MCF 10A (cell line): ENCODE measurements at places on chromosomes 11 and 22. TPM values are rescaled to one million over a fixed set of nuclear protein-coding genes. Genes with fewer than 3 reads are reported as not detected.

GRCh38 chr11:77471558-77472193 is 2.2 kb downstream of the PAK1 start:
- H3K27ac ChIP-seq = no peak overlapping the region
- H3K4me1 ChIP-seq = peaks cover 6% of the 10 kb centered on the region
- H3K36me3 ChIP-seq = no peaks in the 10 kb centered on the region

- peak; percentile 63 for DNase-seq
- H3K36me3 ChIP-seq = peaks cover 56% of the 10 kb centered on the region
- H3K4me1 ChIP-seq = peaks cover 13% of the 10 kb centered on the region
- H3K27me3 ChIP-seq = no peaks in the 10 kb centered on the region
These were observed 110.0 kb downstream of the LDLRAD3 start for GRCh38 chr11:36053862-36054261.

DNA sequence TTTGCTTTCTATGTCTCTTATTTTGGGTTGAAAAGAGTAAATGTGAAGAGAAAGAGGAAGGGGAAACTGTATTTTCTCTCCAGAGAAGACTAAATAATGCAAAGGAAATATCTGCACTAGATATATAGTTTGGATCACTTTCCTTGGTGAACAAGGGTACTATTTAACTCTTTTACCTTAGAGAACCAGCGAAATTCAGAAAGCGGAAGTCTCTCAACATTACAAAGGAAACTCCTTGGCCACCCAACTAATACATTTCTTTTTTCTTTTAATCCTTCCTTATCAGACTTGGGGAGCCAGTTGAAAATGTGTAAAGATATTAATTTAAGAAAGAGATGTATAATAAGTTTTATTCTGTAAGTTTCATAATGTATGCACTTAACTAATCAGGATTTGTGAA is 64.2 kb downstream of the SESN3 start:
- no peaks in the 10 kb centered on the region for H3K4me1 ChIP-seq
- H3K27ac ChIP-seq = no peak overlapping the region
- H3K36me3 ChIP-seq = no peaks in the 10 kb centered on the region
- H3K27me3 ChIP-seq = no peaks in the 10 kb centered on the region
- no peak for DNase-seq

DNA sequence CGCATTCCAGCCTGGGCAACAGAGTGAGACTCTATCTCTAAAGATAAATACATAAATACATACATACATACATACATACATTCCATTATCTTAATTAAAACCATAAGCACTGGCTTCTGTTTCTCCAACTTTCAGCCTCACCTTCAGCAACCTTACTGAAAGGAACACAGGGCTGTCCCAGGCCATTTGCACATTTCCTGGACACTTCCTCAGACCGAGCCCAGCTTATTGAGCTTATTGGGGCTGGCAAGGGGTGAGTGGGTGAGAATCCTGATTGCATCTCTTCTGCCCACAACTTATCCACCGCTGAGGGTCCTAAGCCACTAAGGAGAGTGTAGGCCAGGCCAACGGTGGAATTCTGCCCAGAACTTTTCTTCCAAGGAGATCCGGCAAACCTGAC is 16.5 kb upstream of the LRP5 start:
- no peaks in the 10 kb centered on the region for H3K36me3 ChIP-seq
- no peaks in the 10 kb centered on the region for H3K27me3 ChIP-seq
- no peak overlapping the region for H3K27ac ChIP-seq
- H3K4me1 ChIP-seq = peaks cover 5% of the 10 kb centered on the region
- H3K4me3 ChIP-seq = no peak overlapping the region
- no peak for DNase-seq

DNA sequence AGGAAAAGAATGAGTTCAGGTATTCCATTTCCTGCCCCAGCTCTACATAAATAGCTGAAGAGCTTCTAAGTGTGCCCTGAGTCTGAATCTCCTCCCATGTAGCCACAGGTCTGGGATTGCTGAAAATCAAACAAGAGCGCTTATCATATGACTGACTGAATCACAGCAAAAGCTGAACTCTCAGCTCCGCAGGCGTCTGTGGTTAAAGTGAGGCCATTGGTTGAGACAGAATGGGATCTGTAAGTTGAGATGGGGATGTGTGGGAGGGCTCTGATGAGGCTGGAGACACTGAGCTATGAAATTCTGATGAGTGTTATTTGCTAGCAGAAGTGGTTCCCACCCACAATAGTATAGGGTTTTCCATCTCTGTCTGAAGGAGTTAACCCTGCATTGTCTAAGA is 637.0 kb downstream of the OPCML start:
- H3K27me3 ChIP-seq = no peaks in the 10 kb centered on the region
- no peak overlapping the region for H3K4me3 ChIP-seq
- DNase-seq = peak; percentile 4
- H3K4me1 ChIP-seq = no peaks in the 10 kb centered on the region

DNA sequence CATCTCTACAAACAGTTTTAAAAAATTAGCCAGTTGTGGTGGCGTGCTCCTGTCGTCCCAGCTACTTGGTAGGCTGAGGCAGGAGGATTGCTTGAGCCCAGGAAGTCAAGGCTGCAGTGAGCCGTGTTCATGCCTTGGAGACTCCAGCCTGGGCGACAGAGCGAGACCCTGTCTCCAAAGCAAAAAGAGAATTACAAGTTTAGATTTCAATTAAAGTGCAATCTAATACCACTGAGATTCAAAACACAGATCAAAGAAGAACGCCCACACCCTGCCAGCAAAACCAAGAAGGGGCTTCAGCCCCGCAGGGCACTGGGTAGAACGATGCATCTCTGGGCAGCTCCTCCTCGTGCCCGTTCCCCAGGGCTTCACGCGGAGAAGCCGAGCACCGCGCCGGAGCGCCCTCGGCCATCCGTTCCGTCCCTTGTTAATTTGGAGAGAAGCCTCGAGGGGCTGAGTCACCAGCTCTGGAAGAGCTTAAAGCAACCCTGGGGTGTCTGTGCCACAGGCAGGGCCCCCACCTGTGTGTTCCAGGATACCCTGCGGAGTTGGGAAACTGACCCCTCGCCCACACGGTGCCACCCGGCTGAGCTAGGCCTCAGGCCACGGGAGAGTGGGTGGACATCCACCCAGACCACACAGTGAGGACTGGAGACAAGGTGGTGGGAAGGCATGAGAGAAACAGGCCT is 47.0 kb downstream of the AP2A2 start:
- no peaks in the 10 kb centered on the region for H3K4me1 ChIP-seq
- peaks cover 77% of the 10 kb centered on the region for H3K36me3 ChIP-seq
- H3K4me3 ChIP-seq = no peak overlapping the region
- no peak for DNase-seq

- H3K36me3 ChIP-seq = no peaks in the 10 kb centered on the region
- peak overlapping the region; percentile 12 for H3K4me3 ChIP-seq
- H3K27me3 ChIP-seq = no peaks in the 10 kb centered on the region
- H3K4me1 ChIP-seq = no peaks in the 10 kb centered on the region
- H3K27ac ChIP-seq = no peak overlapping the region
These were observed 25.3 kb downstream of the DUSP8 start for GRCh38 chr11:1546536-1547466.

- no peaks in the 10 kb centered on the region for H3K4me1 ChIP-seq
- DNase-seq = no peak
- H3K36me3 ChIP-seq = no peaks in the 10 kb centered on the region
- H3K27ac ChIP-seq = no peak overlapping the region
These were observed 274.4 kb downstream of the BLID start for GRCh38 chr11:121841487-121842191.

DNA sequence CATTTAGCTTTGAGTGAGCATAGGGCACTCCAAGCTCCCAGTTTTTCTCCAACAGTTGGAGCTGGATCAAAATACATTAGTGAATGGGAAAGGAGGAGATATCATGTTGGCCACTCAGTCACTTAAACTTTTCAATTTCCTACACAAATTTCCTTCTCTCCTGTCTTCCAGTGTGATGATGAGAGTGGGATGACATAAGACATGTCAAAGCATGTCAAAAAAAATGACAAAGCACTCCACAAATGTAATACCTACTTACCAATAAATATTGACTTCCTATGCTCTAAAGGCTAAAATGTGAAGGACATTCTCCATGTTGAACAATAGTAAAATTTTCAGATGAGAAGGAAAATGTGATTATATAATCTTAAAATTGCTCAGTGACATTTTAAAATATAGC is 1.5 kb upstream of the GRM5 start:
- no peak overlapping the region for H3K27ac ChIP-seq
- H3K36me3 ChIP-seq = no peaks in the 10 kb centered on the region
- peaks cover 66% of the 10 kb centered on the region for H3K27me3 ChIP-seq
- no peaks in the 10 kb centered on the region for H3K4me1 ChIP-seq

- peak; percentile 97 for DNase-seq
- H3K27ac ChIP-seq = peak overlapping the region; percentile 94
- peaks cover 41% of the 10 kb centered on the region for H3K36me3 ChIP-seq
- no peak overlapping the region for H3K4me3 ChIP-seq
- peaks cover 34% of the 10 kb centered on the region for H3K4me1 ChIP-seq
These were observed 47.5 kb upstream of the SCUBE2 start for GRCh38 chr11:9138612-9139579.

DNA sequence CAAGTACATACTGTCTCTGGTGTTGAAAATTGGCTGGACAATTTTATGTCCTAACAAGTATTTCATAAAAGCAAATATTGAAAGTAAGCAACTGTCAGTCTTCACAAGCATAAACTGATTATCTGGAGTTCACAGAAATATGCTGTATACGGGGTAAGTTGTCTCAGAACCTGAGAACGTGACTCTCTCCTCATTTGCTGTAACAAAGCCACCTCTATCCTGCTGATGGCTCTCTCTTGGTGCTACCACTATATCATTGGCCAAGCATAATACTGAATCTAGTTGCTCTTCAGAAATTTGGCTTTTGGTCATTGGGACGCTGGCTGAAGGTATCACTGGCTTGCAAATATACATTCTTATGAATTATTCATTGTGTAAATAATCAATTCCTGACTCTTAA is 1078.0 kb downstream of the LRRC4C start:
- H3K4me3 ChIP-seq = no peak overlapping the region
- DNase-seq = no peak
- no peak overlapping the region for H3K27ac ChIP-seq
- no peaks in the 10 kb centered on the region for H3K36me3 ChIP-seq

DNA sequence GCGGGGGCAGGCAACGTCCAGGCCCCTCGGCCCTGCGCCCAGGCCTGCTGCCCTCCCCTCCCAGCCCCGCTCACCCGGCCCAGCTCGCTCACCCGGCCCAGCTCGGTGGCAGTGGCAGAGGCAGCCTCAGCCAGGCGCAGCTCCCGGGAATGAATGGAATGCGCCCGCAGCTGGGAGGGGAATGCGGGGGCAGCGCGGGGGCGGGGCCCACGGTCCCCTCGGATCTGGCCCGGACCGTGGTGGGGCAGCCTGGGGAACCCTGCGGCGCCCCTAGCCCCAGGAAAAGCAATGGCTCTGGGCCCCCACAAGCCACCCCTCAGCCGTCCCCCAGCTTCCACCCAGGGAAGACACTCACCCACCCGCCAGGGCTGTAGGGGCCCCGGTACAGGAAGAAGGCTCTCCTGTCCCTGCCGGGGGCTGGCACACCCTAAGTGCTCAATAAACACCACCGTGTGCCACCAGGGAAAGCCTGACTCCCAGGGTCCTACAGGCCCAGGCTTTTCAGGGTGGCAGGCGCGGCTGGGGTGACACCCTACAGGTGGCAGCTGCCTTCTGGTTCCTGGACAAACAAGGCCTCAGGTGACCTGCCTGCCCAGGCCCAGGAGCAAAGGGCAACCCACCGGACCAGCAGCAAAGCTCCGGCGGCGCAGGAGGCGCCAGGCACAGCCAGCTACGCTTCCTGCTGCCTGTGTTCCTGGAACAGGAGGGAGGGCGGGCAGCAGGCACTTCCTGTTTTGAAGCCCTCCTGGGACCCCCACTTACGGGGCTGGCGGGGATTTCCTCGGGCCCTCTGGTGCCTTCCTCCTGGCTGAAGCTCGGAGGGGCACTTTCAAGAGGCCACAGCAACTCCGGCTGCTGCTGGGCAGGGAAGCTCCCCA is 13.8 kb downstream of the PLXNB2 start:
- H3K27me3 ChIP-seq = no peaks in the 10 kb centered on the region
- H3K4me3 ChIP-seq = no peak overlapping the region
- H3K36me3 ChIP-seq = peaks cover 39% of the 10 kb centered on the region

DNA sequence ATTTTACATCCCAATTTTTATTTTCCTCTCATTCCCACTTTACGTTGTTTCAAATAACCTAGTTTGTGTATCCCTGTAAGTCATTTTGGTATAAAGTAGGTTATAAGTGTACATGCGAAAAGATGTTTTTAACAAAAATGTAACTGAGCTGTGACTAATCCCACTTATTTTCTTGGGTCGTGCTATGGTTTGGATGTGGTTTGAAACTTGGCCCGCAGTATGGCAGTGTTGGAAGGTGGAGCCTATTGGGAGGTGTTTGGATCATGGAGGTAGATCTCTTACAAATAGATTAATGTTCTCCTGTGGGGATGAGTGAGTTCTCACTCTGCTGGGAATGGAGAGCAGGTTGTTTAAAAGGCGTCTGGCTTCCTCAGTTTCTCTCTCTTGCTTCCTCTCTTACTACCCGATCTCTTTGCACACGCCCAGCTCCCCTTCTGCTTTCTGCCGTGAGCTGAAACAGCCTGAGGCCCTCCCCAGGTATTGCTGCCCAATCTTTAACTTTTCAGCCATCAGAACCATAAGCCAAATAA is 7.2 kb downstream of the RPL27A start:
- DNase-seq = no peak
- peak overlapping the region; percentile 75 for H3K4me3 ChIP-seq
- H3K4me1 ChIP-seq = peaks cover 26% of the 10 kb centered on the region
- H3K27ac ChIP-seq = no peak overlapping the region
- no peaks in the 10 kb centered on the region for H3K27me3 ChIP-seq

GRCh38 chr22:42007922-42008321 is 9.3 kb downstream of the WBP2NL start:
- H3K4me3 ChIP-seq = no peak overlapping the region
- H3K27me3 ChIP-seq = peaks cover 12% of the 10 kb centered on the region
- H3K36me3 ChIP-seq = peaks cover 14% of the 10 kb centered on the region
- H3K27ac ChIP-seq = no peak overlapping the region

GRCh38 chr11:6356503-6357055 is 33.7 kb upstream of the SMPD1 start:
- H3K27me3 ChIP-seq = no peaks in the 10 kb centered on the region
- H3K4me1 ChIP-seq = peaks cover 11% of the 10 kb centered on the region
- no peaks in the 10 kb centered on the region for H3K36me3 ChIP-seq

Gene OR5P2
- not detected in 2 replicates for total RNA-seq

Gene EXPH5
- total RNA-seq = 9.2 and 17.9 TPM in 2 replicates

Gene DGCR6
- total RNA-seq = 1.6 and 1.7 TPM in 2 replicates

Gene LMNTD2
- 6.1 and 8.0 TPM in 2 replicates for total RNA-seq

Gene SGSM1
- 0.10 and 0.14 TPM in 2 replicates for total RNA-seq

Gene GLB1L3
- not detected in 2 replicates for total RNA-seq

Gene FAM83F
- total RNA-seq = 33.1 and 41.3 TPM in 2 replicates

Gene XKR3
- 0.17 TPM in 1 of 2 replicates, not detected in the other for total RNA-seq

Gene KCNJ11
- 0.54 TPM in 1 of 2 replicates, not detected in the other for total RNA-seq
